ENCODE measurements at places on chromosomes 3 and 15.

DNA sequence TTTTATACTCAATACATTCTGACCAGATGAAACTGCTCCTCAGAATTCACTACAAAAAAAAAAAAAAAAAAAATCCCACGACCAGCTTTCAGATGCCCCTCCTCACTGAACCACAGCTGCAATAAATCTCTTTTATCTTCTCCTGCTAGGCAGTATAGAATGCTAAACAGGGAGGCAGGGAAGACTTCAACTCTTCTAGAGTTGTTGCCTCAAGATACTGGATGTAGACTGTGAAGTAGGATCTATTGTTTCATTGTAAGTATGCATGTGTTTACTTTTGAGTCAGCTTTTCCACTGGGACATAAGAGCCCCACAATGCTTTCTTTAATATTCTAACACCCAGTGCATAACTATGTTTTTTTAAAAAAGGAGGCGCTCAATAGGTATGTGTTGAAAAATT is 401.4 kb downstream of the TBL1XR1 start:
- no peaks in the 10 kb centered on the region for H3K36me3 ChIP-seq
- H3K27ac ChIP-seq = no peak overlapping the region
- H3K4me1 ChIP-seq = no peaks in the 10 kb centered on the region
- no peak overlapping the region for H3K4me3 ChIP-seq
- no peaks in the 10 kb centered on the region for H3K27me3 ChIP-seq

GRCh38 chr3:6680119-6680806 is 180.7 kb upstream of the GRM7 start:
- no peak overlapping the region for H3K27ac ChIP-seq
- H3K27me3 ChIP-seq = no peaks in the 10 kb centered on the region
- no peaks in the 10 kb centered on the region for H3K4me1 ChIP-seq
- H3K4me3 ChIP-seq = no peak overlapping the region
- H3K36me3 ChIP-seq = no peaks in the 10 kb centered on the region
- no peak for DNase-seq

GRCh38 chr3:194306771-194307640 is 44.1 kb downstream of the CPN2 start:
- H3K4me1 ChIP-seq = no peaks in the 10 kb centered on the region
- no peak overlapping the region for H3K27ac ChIP-seq
- DNase-seq = peak; percentile 31
- no peaks in the 10 kb centered on the region for H3K27me3 ChIP-seq

DNA sequence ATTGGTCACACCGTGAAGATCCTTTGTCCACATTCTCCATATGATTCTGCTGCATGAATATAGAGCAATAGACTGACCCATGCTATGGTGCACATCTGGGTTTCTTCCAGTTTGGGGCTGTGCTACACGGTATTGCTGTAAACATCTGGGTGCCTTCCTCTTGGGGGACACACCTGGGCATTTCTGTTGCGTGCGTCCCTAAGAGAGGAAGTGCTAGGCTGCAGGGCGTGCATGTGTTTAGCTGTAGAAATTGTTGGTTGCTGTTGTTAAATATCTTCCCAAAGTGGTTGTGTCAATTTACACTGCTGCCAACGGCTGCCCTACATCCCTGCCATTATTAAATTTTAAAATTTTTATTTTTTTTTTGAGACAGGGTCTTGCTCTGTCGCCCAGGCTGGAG is 52.4 kb downstream of the NUP210 start:
- no peaks in the 10 kb centered on the region for H3K27me3 ChIP-seq
- H3K4me3 ChIP-seq = no peak overlapping the region
- DNase-seq = no peak
- no peaks in the 10 kb centered on the region for H3K36me3 ChIP-seq
- no peak overlapping the region for H3K27ac ChIP-seq

- no peaks in the 10 kb centered on the region for H3K36me3 ChIP-seq
- no peak overlapping the region for H3K4me3 ChIP-seq
- no peak overlapping the region for H3K27ac ChIP-seq
- H3K27me3 ChIP-seq = no peaks in the 10 kb centered on the region
- no peak for DNase-seq
These were observed 58.5 kb downstream of the DUT start for GRCh38 chr15:48389691-48390143.

- no peaks in the 10 kb centered on the region for H3K27me3 ChIP-seq
- no peaks in the 10 kb centered on the region for H3K36me3 ChIP-seq
- DNase-seq = peak; percentile 87
- H3K4me1 ChIP-seq = no peaks in the 10 kb centered on the region
These were observed 6.4 kb upstream of the ANKDD1A start for GRCh38 chr15:64905119-64905831.

DNA sequence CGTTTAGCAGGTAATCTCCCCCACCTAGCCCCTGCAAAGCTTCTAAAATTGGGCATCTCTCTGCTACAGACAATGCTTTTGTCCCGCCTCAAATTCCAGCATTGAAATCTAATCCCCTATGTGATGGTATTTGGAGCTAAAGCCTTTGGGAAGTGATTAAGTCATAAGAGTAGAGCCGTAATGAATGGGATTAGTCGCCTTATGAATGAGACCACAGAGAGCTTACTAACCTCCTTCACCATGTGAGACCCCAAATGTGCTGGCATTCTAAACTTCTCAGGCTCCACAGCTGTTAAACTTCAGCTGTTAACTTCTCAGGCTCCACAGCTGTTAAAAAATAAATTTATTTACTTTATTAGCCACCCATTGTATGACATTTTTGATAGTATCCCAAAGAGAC is 374.2 kb upstream of the BCHE start:
- no peak for DNase-seq
- H3K27ac ChIP-seq = no peak overlapping the region
- no peaks in the 10 kb centered on the region for H3K27me3 ChIP-seq
- no peak overlapping the region for H3K4me3 ChIP-seq
- no peaks in the 10 kb centered on the region for H3K4me1 ChIP-seq

DNA sequence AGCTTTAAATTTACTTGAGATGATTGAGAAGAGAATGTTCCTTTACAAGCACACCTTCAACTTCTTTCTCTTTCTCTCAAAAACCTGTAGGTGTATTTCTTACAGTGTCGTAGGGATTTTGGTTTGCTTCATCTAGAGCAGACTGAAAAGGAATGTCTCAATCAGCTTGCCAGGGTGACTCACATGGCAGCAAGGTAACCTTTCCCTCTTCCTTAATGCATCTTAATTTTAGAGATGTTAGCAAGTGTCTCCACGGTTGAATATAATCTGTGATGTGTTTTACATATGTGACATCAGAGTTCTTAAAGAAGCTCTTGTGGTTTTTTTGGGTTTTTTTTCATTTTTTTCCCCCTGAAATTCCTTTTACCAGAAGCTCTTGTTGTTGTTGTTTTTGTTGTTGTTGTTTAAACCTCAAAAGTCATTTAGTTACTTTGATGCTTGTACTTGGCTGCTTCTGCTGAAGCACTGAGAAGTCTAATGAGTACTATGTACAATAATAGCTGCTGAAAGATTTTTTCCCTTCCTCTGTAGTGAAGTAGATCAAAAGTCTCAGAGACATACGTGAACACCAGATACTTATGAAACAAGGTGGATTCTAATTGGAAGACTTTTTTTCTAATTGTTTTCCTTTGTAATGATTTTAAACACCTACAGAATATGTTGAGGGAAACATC is 83.1 kb downstream of the RETNLB start:
- peaks cover 10% of the 10 kb centered on the region for H3K36me3 ChIP-seq
- H3K27ac ChIP-seq = no peak overlapping the region
- H3K4me3 ChIP-seq = no peak overlapping the region
